ENCODE measurements at places on chromosomes 7 and 10.
A peak's percentile ranks its signal among the peaks of the same experiment; 100 is the strongest.

GRCh38 chr7:51158211-51158610, 158.4 kb downstream of the COBL start:
- no peak for DNase-seq

DNA sequence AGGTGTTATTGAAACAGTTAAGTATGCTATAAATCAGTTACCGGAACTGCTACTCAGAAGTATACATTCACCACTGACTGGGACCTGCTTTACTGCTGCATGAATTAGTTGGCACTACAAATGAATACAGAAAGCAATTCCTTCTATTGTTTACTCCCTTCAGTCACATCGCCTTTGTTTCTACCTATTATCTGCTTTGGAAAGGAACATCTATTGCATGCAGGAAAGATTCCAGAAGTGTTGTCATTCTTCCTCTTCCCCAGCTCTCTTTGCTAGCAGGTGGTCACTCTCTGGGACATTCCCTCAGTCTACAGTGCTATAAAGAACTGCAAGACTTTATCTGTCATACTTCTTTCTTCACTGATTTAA, 131.3 kb downstream of the ANK3 start:
- no peak for DNase-seq

GRCh38 chr7:131529617-131530016, 26.8 kb downstream of the PODXL start:
- DNase-seq = no peak

DNA sequence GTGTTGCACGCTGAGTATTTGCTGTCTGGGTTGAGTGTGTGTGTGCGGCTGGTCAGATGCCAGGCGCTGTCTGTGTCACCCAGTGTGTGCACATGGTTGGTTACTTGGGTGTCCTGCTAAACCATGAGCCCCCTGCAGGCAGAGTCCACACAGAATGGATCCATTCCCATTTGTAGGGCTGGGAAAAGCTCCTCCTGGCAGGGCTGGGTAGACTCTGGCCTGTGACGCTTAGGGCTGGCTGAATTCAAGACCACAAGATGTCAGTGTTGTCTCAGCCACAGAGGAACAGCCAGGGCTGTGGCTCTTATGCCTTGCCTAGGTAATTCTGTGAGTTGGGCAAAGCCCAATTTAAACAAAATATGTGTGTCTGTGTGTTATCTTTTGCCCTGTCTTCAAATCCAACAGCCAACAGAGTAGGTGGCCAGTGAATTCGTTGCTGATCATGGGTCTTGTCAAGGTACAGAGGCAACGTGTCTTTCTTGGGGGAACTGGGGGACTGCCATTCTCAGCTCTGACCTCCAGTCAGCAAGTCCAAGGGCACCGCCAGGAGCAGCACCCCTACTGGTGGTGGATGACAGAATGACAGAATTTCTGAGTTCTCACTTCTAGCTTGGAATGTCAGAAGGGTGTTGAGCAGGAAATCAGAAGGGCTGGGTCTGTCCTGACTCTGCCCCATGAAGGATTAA, 285.1 kb downstream of the CCSER2 start:
- peak; percentile 10 for DNase-seq

GRCh38 chr10:121373411-121373810, 224.8 kb downstream of the FGFR2 start:
- no peak for DNase-seq

- no peak for DNase-seq
These were observed 1164.7 kb upstream of the AUTS2 start for GRCh38 chr7:68433462-68434070.

GRCh38 chr7:152459724-152460251, 24.0 kb upstream of the KMT2C start:
- DNase-seq = no peak

DNA sequence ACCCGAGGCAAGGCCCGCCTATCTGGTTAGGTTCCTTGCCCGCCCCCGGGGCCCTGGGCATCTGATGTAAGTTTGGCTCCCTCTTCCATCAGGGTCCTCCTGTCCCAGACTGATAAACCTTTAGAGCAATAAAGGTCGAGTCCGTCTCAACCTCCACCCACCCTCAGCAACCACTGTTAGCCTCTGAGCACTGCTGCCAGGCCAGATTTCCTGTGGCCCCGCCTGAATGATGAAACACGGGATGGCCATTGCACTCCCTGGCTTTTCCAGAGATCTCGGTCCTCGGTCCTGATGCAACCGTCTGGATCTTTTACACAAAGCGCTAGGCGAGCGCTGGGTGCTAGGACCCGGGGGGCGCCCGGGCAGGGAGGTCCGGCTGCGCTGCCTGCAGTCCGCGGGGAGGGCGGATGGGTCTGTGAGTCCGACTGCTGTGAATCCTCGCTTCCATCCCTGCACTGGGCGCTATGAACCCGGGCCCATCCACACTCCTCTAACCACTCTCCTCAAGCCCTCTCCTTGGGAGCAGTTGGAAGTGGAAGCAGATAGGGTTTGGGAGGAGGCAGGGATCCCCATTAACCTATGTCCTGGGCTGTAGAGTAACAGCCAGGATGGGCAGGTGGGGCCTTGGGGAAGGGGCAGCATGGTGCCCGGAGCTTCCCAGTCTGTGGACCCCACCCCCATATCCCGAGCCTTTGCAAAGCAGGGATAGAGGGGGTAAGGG, 875 bp upstream of the DDIT4 start:
- DNase-seq = peak; percentile 62

- no peak for DNase-seq
These were observed 241.5 kb downstream of the AUTS2 start for GRCh38 chr7:69839782-69840181.
